ENCODE measurements at places on chromosomes 2 and 18.

- DNase-seq: no peak
These were observed 9.6 kb downstream of the STPG4 start for GRCh38 chr2:47145466-47145865.

GRCh38 chr2:12068796-12069538 is 322.5 kb downstream of the LPIN1 start:
- no peak for DNase-seq

DNA sequence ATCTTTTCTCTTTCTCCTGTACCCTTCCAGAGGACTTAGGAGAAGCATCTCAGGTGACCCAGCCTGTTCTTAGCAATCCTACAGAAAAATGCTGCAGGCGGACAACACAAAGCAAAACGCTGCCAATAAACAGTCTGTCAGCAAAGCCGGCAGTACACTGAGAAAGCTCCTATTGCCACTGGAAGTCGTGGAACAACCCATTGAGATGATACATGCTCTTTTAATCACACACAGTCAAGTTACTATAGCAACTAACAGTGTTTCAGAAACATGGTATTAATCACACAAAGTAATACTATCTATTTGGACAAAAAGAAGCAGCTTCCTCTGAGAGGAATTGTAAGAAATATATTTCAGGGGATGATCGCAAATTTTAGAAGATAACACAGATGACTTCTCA is 10.5 kb downstream of the CTLA4 start:
- DNase-seq: no peak

GRCh38 chr2:216402751-216403150 is 9.5 kb upstream of the SMARCAL1 start:
- DNase-seq: no peak

DNA sequence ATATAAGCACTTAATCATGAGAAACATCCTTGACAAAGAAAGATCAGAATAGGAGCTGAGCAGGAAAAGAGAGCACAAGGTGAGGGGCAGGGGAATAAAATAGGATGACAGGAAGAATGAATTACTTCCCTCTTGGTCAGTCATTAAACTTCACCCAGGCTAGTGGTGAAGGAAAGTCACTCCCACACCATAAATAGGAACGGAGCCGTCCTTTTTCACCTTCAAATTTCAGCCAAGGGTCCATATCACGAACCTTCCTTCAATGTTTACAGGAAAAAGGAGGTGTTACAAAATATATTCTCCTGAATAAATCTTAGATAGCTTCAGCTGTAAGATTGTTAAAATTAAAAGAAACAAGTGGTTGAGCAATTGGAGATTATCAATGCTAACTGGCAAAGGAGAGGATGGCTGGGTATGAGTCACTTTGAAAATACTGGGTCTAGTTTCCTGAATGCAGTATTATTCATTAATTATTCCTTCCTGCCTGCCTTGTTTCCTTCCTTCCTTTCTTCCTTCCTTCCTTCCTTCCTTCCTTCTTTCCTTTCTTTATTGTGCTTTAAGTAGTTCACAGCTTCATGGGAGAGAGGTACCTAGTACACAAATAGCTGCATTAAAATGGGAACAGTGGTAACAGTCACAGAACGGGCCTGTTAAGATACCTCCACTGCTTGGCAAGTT is 292.3 kb upstream of the ID2 start:
- no peak for DNase-seq

- no peak for DNase-seq
These were observed 135.3 kb upstream of the EPAS1 start for GRCh38 chr2:46161911-46162310.

- DNase-seq: no peak
These were observed 181.6 kb downstream of the XIRP2 start for GRCh38 chr2:167069855-167070254.

GRCh38 chr2:214393796-214394195 is 17.1 kb upstream of the VWC2L start:
- DNase-seq: no peak

GRCh38 chr2:147641651-147642050 is 203.2 kb upstream of the ACVR2A start:
- no peak for DNase-seq

GRCh38 chr2:151771599-151772358 is 37.5 kb upstream of the NEB start:
- no peak for DNase-seq

DNA sequence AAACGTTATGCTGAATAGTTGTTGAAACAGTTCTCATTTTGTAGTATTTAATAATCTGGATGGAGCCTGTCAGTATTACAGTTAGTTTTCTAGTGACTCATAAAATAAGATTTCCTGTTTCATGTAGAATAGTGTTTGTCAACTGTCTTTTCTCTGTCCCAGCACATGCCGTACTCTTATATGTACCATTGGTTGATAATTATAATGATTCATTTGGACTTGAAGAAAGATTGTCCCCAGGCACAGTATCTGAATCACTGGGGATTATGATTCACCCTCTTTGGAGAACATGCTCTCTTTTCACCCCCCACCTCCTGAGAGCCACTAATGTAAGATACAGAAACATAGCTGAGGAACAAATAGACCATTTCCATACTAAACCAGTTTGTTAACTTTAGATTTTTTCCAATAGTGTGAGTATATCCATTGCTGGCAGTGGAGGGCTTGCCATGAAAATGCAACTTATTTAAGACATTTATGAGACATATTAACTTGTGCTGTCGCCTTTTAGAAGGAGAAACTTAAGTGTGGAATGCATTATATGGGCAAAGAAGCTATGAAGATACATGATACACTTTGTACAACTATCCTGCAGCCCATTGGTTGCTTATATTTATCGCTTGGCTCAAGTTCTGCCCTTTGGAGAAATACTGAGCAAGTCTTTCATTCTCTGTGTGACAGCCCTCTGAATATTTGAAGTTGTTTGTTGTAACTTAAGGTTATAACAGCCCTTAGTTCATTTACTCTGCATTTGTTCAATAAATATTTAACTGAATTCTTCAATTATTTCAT is 12.4 kb downstream of the COPS8 start:
- DNase-seq: no peak

DNA sequence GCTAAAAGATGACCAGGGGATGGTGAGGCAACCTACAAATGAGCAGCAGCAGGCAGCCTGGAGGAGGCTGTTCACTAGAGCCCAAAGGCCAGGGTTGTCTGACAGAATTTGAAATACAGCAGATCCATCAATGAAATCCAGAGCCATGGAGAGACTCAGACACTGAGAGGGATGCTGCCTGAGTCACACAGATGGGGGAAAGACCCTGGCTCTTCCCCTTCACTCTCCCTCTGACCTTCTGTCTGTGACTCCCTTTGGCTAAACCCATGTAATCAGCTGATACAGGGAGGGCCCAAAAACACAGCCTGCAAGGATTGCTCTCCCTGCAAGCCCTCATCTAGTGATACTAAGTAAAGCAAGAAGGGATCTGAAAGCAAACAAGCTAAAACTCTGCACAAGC is 166.5 kb upstream of the SPOPL start:
- no peak for DNase-seq

GRCh38 chr18:55488473-55488872 is 99.5 kb downstream of the TCF4 start:
- no peak for DNase-seq

DNA sequence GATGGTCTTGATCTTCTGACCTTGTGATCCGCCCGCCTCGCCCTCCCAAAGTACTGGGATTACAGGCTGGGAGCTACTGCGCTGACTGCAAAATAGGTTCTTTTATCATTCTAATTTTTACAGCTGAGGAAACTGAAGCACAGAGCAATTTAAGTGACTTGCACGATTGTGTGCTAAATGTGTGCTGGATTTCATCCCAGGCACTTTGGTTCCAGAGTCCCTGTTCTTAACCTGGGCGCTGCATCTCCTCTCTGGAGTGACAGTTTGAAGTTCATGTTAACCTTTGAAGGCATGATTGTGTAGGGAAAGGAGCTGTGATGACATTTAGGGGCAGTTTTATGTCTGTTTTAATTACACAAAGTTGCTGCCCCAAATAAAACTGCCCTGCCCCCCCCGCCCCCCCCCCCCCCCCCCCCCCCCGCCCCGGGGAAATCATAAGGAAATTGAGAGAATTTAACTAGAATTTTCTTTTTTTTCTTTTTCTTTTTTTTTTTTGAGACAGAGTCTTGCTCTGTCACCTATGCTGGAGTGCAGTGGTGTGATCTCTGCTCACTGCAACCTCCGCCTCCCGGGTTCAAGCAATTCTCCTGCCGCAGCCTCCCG is 5.6 kb downstream of the ACSL3 start:
- DNase-seq: no peak

DNA sequence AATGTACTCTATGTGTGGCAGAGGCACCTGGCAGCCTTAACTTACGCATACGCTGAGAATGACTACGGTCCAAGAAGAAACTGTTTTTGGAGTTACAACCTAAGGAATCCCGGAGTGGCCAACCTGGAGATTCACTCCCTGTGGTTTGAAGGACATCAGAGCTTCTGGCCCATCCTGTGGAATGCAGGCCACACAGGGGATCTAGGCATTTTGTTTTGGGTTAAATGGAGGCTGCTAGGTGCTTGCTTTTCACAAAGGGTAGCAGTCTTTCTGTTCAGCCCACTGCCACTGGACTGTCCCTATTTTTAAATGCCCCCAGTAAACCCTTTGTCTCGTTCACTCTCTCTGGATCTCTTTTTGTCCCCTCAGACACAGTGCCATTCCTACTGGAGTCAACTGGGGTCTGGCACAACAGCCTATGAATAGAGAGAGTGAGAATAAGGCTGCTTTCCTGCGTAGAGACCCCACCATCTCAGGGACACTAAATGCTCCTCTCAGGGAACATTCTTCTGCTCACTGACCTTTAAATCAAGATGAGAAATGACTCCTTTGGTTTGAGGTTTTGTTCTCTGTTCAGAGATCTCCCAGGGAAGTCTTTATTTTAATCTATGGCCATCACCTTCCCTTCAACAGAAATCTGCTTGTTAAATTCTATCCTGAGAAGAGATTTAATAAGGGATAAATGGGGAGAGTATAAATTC is 124.9 kb downstream of the B3GNT2 start:
- DNase-seq: no peak

DNA sequence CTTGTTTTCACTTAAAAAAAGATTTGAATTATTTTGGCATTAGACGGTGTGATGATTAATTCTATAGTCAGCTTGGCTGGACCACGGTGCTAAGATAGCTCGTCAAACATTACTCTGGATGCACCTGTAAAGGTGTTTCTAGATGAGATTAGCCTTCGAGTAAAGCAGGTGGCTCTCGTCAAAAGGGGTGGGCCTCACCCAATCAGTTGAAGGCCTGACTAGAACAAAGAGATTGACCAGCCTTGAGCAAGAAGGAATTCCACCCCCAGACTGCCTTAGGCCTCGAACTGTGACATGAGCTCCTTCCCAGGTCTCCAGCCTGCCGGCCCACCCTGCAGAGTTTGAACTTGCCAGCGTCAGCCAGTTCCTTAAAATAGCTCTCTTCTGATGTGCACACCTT is 73.4 kb downstream of the TWIST2 start:
- no peak for DNase-seq

- DNase-seq: no peak
These were observed 47.5 kb downstream of the NBEAL1 start for GRCh38 chr2:203062126-203062525.

DNA sequence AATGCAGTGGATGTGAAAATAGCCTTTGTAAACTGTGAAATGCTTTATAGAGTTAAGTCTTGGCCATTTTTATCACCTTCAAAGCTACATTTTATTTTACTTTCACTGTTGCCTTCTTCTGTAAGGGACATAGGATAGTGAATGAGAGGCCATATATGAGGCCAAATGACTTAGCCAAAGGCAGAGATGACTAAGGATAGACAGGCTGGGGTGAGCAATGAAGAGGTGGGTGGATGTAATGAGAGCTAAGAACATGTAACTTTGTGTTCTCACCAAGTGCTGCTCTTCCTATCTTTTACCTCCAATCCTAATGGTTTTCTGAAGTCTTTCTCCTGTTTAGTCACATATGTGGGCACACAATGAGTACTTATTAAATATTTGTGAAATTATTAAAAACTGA is 101.9 kb downstream of the MBD5 start:
- no peak for DNase-seq

GRCh38 chr2:126239320-126239955 is 416.5 kb upstream of the GYPC start:
- DNase-seq: no peak

DNA sequence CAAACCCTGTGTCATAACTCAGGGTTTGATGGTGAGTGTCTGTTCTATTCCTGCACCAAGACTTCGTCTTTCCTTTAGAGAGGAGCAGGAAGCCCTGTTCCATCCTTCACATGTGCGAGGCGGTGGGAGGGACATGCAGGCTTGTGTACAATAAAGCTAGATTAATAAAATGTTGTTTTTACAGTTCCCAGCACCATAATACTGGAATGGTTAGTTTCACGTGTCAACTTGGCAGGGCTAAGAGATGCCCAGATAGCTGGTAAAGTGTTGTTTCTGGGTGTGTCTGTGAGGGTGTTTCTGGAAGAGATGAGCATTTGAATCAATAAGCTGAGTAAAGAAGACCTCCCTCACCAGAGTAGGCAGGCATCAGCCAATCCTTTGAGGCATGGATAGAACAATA is 48.8 kb upstream of the NPAS2 start:
- DNase-seq: no peak

DNA sequence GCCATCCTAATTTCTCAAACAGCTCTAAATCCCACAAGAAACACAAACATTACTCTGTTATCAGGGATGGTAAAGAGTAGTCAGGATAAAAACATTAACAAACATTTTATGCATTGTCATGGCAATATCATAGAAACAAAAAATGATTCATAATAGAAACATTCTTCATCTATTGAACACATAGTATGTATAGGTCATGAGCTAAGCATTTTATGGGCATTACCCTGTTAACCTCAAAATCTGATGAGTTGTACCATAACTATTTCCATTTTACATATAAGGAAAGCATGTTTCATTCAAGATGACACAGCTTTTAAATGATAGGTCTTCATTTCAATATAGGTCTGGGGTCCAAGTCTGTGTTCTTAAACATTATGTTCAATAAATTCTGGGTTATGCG is 344.9 kb downstream of the RND3 start:
- DNase-seq: no peak

DNA sequence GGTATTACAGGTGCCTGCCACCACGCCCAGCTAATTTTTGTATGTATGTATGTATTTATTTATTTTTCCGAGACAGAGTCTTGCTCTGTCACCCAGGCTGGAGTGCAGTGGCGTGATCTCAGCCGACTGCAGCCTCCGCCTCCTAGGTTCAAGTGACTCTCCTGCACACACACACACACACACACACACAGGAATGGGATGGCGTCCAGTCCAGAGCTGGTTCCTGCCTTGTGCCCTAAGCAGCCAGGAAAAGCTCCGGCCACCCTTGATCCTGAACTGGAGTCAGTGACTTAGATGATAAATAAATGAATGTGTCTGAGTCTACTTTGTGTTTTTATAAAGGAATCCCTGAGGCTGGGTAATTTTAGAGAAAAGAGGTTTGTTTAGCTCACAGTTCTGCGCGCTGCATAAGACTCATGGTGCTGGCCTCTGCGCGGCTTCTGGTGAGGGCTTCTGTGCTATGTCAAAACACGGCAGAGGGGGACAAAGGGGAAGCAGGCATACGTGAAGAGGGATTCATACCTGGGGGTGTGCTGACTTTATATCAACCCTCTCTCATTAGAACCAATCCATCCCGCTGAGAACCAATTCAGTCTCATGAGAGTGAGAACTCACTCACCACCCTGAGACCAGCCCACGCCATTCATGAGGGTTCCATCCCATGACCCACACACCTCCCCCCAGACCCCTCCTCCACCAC is 59.7 kb upstream of the PHLPP1 start:
- no peak for DNase-seq

All from cortex of kidney (tissue), 1 donor.